GM23248 (cell line): ENCODE measurements at places on chromosomes 12 and 14. TPM values are rescaled to one million over a fixed set of nuclear protein-coding genes. Genes with fewer than 3 reads are reported as not detected.
A peak's percentile ranks its signal among the peaks of the same experiment; 100 is the strongest.

GRCh38 chr14:69535230-69535848, 39.3 kb downstream of the CCDC177 start:
- H3K36me3 ChIP-seq = no peaks in the 10 kb centered on the region
- H3K4me3 ChIP-seq = no peak overlapping the region
- no peaks in the 10 kb centered on the region for H3K4me1 ChIP-seq
- peaks cover 32% of the 10 kb centered on the region; the same call in 1 of the 2 replicates for H3K27me3 ChIP-seq
- peak; percentile 73 for DNase-seq
- H3K27ac ChIP-seq = no peak overlapping the region

GRCh38 chr12:59398164-59398563, 197.7 kb upstream of the SLC16A7 start:
- H3K27me3 ChIP-seq = no peaks in the 10 kb centered on the region
- H3K36me3 ChIP-seq = no peaks in the 10 kb centered on the region
- H3K4me3 ChIP-seq = no peak overlapping the region

- no peaks in the 10 kb centered on the region for H3K4me1 ChIP-seq
- H3K36me3 ChIP-seq = no peaks in the 10 kb centered on the region
- H3K27ac ChIP-seq = no peak overlapping the region
- no peaks in the 10 kb centered on the region for H3K27me3 ChIP-seq
Observed at GRCh38 chr12:33977887-33978286, 44.4 kb upstream of the ALG10 start.

GRCh38 chr14:27090716-27091115, 492.9 kb upstream of the NOVA1 start:
- H3K27me3 ChIP-seq = no peaks in the 10 kb centered on the region
- no peak overlapping the region for H3K27ac ChIP-seq
- no peak for DNase-seq
- no peaks in the 10 kb centered on the region for H3K36me3 ChIP-seq

DNA sequence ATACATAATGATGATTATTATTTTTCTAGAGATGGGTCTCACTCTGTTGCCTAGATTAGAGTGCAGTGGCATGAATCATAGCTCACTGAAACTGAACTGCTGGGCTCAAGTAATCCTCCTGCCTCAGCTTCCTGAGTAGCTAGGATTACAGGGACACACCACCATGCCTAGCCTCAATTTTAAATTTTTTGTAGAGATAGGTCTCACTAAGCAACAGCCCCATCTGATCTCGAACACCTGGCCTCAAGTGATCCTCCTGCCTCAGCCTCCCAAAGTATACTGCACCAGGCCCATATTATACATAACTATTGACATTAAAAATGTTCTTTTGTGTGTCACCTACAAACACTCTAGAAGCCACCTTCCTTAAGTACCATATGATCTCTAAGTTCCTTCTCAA, 3.4 kb downstream of the TXNRD1 start:
- DNase-seq = peak; percentile 59
- H3K27ac ChIP-seq = peak overlapping the region; percentile 97
- no peaks in the 10 kb centered on the region for H3K36me3 ChIP-seq
- H3K4me3 ChIP-seq = no peak overlapping the region
- H3K4me1 ChIP-seq = peaks cover 30% of the 10 kb centered on the region

DNA sequence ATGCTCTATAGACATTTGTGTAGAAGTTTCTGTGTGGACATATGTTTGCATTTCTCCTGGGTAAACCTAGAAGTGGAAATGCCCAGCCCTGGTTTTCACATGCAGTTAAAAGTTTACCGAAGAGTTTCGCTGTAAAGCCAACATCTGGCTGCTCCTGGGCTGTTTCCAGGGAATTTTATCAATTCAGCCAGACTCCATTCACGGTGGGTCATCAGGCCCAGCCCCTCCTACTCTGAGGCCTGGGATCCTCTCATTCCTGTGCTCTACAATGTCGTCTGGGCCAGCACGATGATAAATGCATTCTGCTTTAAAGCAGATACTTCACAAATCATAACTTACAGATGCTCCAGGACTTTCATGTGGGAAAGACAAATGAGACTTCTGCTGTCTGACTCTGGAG, 7.1 kb downstream of the NUAK1 start:
- no peaks in the 10 kb centered on the region for H3K27me3 ChIP-seq
- DNase-seq = peak; percentile 42
- peaks cover 60% of the 10 kb centered on the region for H3K4me1 ChIP-seq
- no peaks in the 10 kb centered on the region for H3K36me3 ChIP-seq
- H3K4me3 ChIP-seq = no peak overlapping the region
- H3K27ac ChIP-seq = peak overlapping the region; percentile 26

KLHDC1 gene
- total RNA-seq = 3.4 and 5.0 TPM in 2 replicates
